NCI-H345 (cell line): ENCODE measurements at places on chromosomes 6 and 20.

DNA sequence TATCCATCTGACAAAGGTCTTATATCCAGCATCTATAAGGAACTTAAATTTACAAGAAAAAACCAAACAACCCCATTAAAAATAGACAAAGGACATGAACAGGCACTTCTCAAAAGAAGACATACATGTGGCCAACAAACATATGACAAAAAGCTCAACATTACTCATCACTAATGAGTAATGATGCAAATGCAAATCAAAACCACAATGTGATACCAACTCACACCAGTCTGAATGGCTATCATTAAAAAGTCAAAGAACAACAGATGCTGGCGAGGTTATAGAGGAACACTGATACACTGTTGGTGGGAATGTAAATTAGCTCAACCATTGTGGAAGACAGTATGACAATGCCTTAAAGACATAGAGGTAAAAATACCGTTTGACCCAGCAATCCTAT is 13.9 kb downstream of the MACROD2 start:
- no peak for DNase-seq

DNA sequence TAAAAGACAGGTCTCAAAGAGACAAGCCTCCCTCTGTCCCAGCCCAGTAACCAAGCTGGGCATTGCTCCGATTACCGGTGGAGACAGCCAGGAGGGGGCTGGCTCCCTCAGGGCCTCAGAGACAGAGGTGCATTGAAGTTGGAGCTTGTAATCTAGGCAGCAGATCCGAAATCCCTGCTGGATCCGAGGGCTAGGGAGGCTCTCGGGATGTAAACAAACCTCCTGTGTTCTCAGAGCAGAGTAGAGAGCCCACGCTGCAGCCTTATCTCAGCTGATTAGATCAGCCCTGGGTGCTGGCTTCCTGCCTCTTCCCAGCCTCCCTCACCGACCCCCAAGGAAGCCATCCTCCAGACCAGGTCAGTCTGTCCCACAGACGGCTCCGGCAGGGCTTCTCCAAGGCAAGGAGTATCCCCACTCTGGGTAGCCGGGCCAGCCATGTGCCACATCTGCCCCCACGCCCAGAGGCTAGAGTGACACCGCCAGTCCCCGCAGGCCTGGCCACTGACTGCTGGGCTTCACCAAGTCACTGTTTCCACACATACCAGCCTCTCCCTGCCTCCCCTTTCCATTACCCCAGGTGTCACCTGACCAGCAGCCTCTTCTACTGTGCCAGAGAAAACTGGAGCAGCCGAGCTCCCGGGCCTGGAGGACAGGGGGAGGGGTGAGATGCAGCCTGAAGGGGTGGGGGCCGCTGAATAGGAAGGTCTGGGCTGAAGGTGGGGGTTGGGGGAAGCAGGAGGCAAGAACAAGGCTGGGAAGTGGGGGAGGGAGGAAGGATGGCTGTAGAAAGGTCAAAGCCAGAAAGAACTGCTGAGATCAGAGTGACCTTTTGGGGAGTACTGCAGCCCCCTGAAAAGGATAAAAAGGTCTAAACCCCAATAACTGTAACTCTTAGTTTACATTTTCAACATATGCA is 6.0 kb downstream of the SDC4 start:
- DNase-seq = peak; percentile 67

GRCh38 chr6:83221276-83221675 is 28.1 kb downstream of the RWDD2A start:
- no peak for DNase-seq

DNA sequence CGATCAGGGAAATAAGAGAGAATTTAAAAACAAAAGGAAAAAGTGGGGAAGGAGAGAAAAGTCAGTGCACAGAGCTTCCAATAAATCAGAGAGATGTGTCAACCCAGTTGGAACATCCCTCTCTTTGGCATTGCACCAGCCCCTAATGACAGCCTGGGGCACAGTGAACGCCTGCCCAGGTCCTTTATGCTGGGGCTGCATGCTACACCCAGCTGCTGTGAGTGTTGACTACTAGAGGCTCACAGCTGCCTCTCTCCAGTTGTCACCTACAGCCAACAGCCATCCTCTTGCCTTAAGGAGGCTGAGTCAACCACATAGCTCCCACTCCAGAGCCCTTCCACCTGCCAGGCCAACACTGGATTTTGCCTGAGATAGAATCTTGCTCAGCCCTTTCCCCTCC is 19.0 kb downstream of the OR2H2 start:
- peak; percentile 62 for DNase-seq

GRCh38 chr20:18533491-18533890 is 25.8 kb downstream of the SEC23B start:
- DNase-seq = no peak

- no peak for DNase-seq
These were observed 287.3 kb upstream of the PLN start for GRCh38 chr6:118260833-118261232.

- no peak for DNase-seq
These were observed 73.3 kb upstream of the LYRM2 start for GRCh38 chr6:89711801-89712200.

GRCh38 chr20:64180673-64181072 is 16.4 kb downstream of the MYT1 start:
- DNase-seq = no peak

GRCh38 chr20:20092827-20093226 is 40.5 kb downstream of the CFAP61 start:
- no peak for DNase-seq

DNA sequence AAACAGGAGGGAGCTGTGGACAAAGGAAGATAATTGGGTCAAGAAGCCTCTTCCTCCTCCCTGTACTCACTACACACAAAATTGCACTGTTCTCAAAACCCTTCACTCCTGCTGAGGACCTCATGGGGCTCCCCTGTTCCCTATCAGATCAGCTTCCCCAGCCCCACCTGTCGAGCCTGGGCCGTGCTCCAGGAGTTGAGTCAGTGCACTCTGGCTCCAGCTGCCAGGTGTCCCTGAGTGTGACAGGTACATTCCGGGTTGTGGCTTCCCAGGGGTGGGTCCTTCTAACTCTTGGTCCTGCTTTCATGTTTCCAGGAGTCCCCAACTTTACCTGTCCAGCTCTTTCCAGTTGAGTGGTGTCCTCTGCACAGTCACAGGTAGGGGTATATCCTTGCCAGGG is 8.4 kb downstream of the RAB5IF start:
- DNase-seq = peak; percentile 93

DNA sequence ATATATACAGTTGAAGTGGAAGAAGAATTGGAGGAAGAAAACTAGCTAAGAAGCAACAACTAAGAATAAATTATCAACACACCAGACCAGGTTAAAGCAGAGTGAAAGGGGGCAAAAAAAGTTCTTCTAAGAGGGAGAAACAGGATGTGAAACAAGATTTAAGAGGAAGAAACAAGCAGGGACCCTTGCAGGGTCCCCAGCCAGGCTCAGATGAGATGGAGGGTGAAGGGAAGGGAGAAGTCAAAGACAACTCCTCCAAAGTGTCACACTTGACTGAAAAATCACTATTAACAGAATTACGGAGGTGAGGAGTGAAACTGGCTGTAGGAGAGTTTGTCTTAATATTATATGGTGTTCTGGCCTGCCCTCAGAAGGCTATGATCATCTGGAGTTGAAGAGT is 65.4 kb downstream of the MTFR2 start:
- no peak for DNase-seq

GRCh38 chr20:17431621-17432364 is 99.4 kb downstream of the BFSP1 start:
- DNase-seq = peak; percentile 75

- DNase-seq = peak; percentile 14
These were observed 12.1 kb upstream of the PDYN start for GRCh38 chr20:2005831-2006426.

- DNase-seq = no peak
These were observed 16.1 kb upstream of the VSTM2L start for GRCh38 chr20:37886851-37887297.

DNA sequence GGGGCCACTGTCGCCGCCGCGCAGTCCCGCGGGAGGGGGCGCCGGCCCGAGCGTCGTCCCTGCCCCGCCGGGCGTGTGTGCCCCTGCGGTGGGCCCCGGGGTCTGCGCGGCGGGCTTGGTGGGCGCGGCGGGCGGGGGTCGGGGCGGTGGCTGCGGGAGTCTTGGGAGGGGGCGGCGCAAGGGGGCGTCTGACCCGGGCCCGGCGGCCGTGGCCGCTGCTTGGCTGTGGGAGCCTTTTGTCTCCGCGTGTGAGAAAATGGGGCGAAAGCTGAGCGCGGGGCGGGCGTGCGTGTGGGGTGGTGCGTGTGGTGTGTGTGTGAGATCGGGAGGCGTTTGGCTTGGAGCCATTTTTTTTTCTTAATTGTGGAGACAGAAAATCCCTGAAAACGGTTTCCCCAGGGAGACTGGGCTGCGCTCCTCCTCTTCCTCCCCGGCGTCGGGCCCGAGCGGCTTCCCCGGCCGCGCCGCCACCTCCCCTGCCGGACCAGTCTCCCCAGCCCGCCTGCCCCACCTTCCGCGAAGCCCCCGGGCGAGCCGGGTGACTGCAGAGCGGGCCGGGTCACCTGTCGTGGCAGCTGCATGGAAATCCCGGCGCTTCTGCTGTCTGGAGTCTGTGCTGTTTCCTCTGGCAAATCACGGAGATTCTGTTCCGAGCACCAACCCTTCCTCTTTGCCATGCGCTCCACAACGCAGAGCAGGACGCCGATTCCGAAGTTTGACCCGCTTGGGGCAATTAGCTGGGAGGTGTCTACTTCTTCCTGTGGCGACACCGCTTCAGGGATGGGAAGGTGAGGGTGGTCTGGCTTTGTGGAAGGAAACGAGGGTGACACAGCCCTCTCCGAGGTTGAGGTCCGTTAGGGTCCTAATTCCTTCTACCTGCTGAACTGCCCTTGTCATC is 64.4 kb downstream of the GTF2H5 start:
- DNase-seq = peak; percentile 63

GRCh38 chr20:40945189-40945588 is 83.4 kb upstream of the TOP1 start:
- no peak for DNase-seq

DNA sequence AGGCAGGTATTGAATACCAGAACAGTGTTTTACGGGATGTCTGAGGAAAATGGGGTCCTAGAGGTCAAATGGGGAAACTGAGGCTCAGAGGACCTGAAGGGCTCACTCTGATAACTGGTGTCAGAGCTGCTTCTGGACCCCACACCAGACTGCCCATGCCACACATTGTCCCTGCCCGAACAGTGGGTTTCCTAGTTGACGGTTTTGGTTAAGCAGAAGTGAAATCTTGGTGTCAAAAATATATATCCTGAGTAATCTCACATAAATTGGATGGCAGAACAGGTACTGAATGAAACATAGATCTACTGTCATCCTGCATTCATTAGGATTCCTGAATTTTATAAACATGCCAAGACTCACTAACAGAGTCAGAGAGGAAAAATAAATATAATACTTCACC is 16.3 kb downstream of the NOX3 start:
- DNase-seq = no peak
